ENCODE measurements at places on chromosomes 13 and 19.

DNA sequence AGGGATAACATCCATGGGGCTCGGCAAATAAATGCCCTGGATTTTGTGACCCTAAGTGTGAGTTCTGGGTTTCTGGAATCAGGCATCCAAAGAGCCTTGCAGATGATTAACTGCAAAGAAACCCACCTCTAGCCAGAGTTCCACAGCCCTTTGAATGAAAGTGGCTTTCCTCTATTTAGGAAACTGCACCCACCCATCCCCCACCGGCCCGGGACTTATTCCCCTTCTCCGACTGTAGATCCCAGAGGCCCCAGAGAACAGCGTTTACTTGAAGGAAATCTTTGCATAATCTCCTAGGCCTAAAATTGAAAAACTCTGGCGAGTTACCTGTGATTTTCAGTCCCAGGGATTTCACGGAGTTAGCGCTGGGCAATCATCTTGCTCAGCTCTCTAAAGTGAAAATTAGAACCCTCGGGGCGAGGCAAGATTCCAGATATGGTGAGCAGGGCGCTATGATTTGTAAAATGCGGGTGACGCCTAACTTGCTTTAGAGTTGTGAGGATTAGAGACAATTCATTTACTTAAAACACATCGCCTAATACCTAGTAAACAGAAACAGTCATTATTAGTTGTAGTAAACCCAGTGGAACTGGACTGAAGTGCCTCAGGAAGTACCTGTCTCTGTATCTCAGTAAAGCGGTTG, 9.4 kb downstream of the URAD start:
- DNase-seq = no peak

DNA sequence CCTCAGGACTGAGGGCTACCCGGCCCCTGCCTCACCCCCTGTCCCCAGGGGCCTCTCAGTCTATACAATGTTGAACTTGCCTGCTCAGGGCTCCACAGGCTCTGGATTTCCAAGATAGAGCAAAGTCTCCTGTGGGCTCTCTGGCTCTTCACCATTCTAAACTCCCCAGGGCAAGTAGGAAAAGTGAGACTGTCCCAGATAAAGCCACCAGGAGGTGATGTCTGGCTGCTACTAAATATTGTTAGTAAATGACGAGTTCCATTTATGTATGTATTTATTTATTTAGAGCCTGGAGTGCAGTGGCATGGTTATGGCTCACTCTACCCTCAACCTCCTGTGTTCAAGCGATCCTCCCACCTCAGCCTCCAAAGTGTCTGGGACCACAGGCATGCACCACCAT, 73.6 kb upstream of the SIAH3 start:
- DNase-seq = no peak

- DNase-seq = no peak
These were observed 2747.8 kb downstream of the PCDH9 start for GRCh38 chr13:64482373-64482772.

DNA sequence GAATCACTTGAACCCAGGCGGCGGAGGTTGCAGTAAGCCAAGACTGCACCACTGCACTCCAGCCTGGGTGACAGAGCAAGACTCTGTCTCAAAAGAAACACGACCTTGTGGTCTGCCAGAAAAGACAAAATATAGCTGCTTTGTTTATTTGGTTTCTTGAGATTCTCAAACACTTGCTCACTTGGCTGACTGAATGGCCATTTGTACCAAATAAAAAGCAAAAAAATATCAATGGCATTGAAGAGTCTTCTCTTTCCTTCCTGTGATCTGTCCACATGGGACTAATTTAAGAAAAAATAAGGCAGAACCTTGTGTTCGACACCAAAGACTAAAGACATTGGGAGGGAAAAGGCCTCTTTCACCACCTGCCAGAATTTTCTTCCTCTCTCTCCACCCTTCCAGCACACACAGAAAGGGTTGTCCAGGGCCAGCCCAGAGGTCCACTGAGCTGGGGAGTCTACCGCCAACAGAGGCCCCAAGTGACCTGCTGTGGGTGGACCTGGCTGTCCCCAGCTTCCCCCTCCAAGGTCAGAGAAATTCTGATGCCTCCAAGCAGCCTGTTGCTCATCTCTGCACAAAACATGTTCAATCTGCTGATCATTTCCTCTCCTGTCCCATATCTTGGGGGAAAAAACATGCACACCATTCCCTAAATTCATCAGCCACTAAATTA, 5.9 kb downstream of the BRME1 start:
- no peak for DNase-seq

DNA sequence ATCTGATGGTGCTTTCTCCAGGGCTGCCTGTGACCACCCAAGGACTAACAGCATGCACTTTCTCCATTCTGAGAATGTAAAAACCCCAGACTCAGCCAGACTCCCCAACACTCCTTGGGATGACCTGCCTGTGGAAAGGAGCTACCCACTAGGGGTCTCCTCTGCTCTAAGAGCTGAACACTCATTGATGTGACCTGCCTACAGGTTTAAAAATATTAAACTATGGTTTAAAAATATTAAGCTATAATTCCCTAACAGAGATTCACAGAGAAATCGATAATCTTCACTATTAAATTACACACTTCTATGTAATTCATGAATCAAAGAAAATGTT, 696.2 kb upstream of the SLITRK5 start:
- no peak for DNase-seq

DNA sequence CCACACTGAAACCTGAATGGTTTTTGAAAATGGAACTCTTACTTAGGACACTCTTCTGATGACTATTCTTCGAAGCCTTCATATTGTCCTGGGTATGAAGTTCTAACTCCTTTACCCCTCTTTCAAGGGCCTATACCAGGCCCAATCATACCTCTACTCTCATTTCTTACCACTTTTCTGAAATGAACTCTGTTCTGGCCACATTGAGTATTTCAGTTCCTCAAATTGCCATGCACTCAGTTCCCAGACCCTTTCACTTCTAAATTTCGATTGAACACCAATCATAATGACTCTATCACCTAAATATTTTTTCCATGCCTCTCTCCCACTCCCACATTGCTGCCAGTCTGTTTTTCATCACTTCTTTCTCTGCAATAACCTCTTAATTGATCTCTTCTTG, 53.7 kb downstream of the LACC1 start:
- DNase-seq = no peak

DNA sequence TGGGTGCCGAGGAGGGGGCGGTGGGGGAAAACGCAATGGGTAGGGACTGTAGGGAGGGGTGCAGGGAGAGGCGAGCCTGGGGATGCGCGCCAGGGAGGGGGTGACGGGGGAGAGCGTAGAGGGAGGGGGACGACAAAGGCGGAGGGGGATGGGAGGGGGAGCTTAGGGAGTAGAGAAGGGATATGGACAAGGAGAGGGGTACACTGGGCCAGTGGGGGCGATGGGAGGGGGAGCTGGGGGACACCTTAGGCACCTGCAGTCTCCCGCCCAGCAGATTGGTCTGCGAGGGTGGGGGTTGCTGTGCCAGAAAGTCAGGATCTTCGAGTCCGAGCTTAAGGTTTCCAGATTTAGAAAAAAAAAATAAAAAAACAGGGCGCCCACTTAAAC, 15.7 kb downstream of the CCDC124 start:
- peak; percentile 67 for DNase-seq

DNA sequence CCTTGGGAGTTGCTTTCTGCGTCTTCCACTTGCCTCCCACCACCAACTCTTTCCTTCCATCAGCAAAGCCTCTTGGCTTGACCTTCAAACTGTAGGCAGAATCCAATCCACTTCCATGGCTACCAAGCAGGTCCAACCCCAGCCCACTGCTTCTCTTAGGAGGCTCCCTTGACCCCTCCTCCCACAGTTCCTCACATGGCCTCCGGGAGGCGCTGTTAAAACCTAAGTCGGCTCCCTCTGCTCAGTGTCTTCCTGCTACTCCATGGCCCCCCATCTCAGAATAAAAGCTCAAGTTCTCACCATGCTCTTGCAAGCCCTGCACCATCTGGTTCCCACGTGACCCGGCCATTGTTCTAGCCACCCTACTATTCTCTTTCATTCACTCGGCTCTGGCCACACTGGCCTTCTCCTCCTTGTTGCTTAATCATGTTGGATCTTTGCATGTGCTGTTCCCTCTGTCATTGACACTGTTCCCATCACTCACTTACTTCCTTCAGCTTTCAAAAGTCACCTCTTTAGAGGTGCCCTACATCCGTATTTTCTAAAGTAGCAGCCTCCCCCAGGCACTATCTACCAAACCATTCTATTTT, 7.5 kb downstream of the IZUMO2 start:
- DNase-seq = no peak

GRCh38 chr13:55410398-55411330, 1730.1 kb upstream of the PRR20A start:
- DNase-seq = no peak

DNA sequence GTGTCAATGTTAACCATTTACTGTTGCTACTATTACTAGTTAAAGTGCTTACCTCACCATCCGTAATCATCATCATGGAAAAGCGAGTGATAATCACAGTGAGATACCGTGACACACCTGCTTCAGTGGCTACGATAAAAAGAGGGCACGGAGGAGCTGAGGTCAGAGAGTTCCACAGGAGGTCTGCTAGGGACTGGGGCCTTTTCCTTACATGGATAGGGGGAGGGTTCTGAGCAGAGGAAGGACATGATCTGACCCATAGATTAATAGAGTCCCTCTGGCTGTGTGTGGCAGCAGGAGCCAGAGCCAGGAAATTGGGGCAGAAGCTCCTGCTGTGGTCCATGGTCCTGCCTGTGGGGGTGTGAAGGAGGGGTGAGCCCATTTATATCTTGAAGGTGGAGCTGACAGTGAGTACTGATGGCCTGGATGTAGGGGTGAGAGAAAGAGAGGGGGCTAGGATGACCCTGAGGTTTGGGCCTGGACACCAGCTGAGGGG, 136.7 kb downstream of the SIPA1L3 start:
- no peak for DNase-seq

DNA sequence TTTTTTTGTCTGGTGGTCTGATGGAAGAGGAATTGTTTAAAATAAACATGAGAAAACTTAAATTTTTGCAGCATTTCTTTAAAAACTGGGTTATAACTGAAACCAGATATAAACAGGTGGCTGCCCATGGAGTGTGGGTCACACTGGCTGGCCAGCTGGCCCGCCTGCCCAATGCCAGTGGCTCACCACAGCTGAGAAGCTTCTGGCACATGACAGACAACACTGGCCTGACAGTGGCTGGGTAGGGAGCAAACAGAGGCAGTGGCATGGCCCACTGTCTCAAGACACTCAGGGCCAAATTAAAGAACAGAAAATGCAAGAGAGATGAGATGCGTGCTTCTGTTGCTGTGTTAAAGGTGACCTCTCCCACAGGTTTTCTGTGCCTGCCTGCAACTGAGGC, 3.1 kb upstream of the SLC35E1 start:
- DNase-seq = no peak

- DNase-seq = no peak
These were observed 4.7 kb downstream of the PNMA8A start for GRCh38 chr19:46466536-46467196.

DNA sequence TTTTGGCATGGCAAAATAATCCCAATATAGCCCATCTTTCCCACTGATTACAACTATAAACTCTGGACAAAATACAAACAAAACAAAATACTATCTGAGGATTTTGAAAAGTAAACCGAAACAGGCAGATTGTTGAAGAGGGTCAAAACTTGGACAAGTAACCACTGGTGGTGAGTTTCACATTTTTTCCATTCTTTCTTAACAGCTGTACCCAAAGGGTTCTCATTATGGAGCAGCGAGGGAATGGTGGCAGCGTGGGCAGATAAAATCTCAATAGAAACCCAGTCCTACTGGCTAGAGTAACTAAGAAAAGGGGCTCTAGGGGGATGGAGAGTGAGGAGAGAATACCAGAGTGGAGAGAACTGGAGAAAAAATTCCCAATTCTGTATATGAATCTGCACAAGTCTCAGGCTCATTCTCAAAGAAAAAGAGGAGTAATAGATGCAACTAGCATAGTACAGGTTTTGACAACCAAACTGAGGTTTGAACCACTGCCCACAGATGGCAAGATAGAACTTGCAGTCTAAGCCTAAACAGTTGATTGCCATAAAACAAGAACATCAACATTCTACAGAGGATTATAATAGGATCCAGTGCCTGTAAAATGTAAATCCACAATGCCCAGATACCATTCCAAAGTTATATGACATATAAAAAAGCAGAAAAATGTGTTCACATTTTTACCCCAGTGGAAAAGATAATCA, 284.5 kb downstream of the KCNRG start:
- no peak for DNase-seq

GRCh38 chr13:31747291-31747690, 8.0 kb downstream of the RXFP2 start:
- no peak for DNase-seq

DNA sequence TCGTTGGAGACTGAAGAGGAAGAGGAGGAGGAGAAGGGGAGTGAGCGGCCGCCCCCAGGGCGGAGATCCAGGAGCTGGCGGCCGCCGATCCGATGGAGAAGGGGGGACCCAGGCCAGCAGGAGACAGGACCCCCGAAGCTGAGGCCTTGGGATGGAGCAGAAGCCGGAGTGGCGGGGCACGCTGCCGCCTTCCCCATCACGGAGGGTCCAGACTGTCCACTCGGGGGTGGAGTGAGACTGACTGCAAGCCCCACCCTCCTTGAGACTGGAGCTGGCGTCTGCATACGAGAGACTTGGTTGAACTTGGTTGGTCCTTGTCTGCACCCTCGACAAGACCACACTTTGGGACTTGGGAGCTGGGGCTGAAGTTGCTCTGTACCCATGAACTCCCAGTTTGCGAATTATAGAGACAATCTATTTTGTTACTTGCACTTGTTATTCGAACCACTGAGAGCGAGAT, 1.8 kb downstream of the GADD45B start:
- no peak for DNase-seq

- no peak for DNase-seq
These were observed 175.1 kb downstream of the ZNF536 start for GRCh38 chr19:30547246-30547645.

GRCh38 chr13:98848746-98849145, 96.3 kb upstream of the SLC15A1 start:
- DNase-seq = no peak

- no peak for DNase-seq
These were observed 11.9 kb downstream of the ZNF541 start for GRCh38 chr19:47560999-47561398.

- DNase-seq = no peak
These were observed 357.7 kb downstream of the LMO7 start for GRCh38 chr13:75993823-75994222.

DNA sequence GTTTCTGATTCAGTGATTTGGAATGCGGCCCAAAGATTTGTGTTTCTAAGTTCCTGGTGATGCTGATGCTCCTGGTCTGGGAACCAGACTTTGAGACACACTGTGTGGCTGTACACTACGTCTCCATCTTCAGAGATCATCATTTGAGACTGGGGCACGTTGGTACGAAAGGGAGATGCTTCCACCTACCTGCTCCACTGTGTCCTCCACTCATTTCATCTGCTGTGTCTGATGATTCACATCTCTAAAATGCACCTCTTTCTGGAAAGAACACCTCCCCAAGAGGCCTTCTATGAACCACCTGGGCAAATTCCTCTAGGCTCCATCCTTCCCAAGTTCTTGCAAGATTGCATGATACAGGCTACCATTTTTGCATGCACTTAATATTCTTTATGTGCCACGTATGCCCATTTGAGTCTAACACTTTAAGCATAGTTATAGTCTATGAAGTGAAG, 58.6 kb downstream of the ERCC5 start:
- DNase-seq = no peak

- DNase-seq = no peak
These were observed 144.1 kb downstream of the PAN3 start for GRCh38 chr13:28282451-28282850.
